ENCODE measurements at places on chromosomes 2 and 18. TPM values are rescaled to one million over a fixed set of nuclear protein-coding genes. Genes with fewer than 3 reads are reported as not detected.

The NFATC1 gene
- total RNA-seq = 10.8 TPM

The ACTG2 gene
- total RNA-seq = 0.42 TPM

The CHRNA1 gene
- 1.1 TPM for total RNA-seq

The SNTG2 gene
- total RNA-seq = 0.66 TPM

The OSBPL6 gene
- 1.6 TPM for total RNA-seq

The NRP2 gene
- 41.6 TPM for total RNA-seq

The CFAP210 gene
- not detected for total RNA-seq

The CRYGC gene
- total RNA-seq = not detected

The OSR1 gene
- 20.8 TPM for total RNA-seq

The INHBB gene
- not detected for total RNA-seq

The SULT6B1 gene
- not detected for total RNA-seq

The SH3RF3 gene
- 1.4 TPM for total RNA-seq

The ATP5F1A gene
- total RNA-seq = 1,633 TPM

The B4GALT6 gene
- 5.5 TPM for total RNA-seq

The CLEC4F gene
- not detected for total RNA-seq

The GDF7 gene
- 0.14 TPM for total RNA-seq

The CPO gene
- total RNA-seq = 0.11 TPM

The KIF3C gene
- 6.3 TPM for total RNA-seq
